Mesothelial cell of epicardium (in vitro differentiated cells): ENCODE measurements at places on chromosomes 11 and 22. TPM values are rescaled to one million over a fixed set of nuclear protein-coding genes. Genes with fewer than 3 reads are reported as not detected.

MRPL49 gene
- total RNA-seq, result 41.3 to 45.3 TPM (median 43.8 TPM) in 3 replicates

NTM gene
- 3.9 to 6.2 TPM (median 5.1 TPM) in 3 replicates for total RNA-seq

SYT7 gene
- 7.6 to 9.4 TPM (median 8.3 TPM) in 3 replicates for total RNA-seq

- no peak overlapping the region for H3K4me3 ChIP-seq
- DNase-seq, result no peak
- H3K27me3 ChIP-seq, result no peaks in the 10 kb centered on the region
- no peak overlapping the region for H3K27ac ChIP-seq
- H3K4me1 ChIP-seq, result peaks cover 1% of the 10 kb centered on the region
- peaks cover 73% of the 10 kb centered on the region for H3K36me3 ChIP-seq
These were observed 60.9 kb downstream of the SYT13 start for GRCh38 chr11:45225277-45225676.

DNA sequence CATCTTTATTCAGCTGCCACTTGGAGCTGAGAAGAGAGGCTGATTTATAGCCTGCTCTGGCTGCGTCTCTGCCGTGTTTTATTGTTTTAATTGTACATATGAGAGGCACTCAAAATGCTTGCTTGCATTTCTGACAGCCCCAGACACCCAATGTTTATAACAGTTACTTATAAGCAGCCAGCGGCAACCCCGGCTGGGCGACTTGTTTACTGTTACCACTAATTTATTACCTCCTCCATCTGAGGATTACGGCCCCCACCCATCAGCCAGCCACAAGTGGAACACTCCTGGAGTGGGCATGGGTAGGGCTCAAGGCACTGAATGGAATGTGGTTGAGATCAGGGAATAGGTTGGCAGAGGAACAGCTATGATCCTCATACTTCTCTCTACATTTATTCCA lies 61.2 kb downstream of the CLPB start:
- no peak overlapping the region for H3K27ac ChIP-seq
- DNase-seq, result no peak
- H3K4me1 ChIP-seq, result peaks cover 25% of the 10 kb centered on the region

GRCh38 chr11:71186806-71187205 lies 65.6 kb downstream of the SHANK2 start:
- no peaks in the 10 kb centered on the region for H3K36me3 ChIP-seq
- no peaks in the 10 kb centered on the region for H3K4me1 ChIP-seq
- H3K4me3 ChIP-seq, result no peak overlapping the region
- DNase-seq, result no peak

- H3K36me3 ChIP-seq, result peaks cover 4% of the 10 kb centered on the region
- H3K27ac ChIP-seq, result no peak overlapping the region
- DNase-seq, result no peak
- no peaks in the 10 kb centered on the region for H3K27me3 ChIP-seq
These were observed 54.1 kb upstream of the SLC36A4 start for GRCh38 chr11:93251922-93252321.

GRCh38 chr11:104198576-104198975 lies 34.6 kb upstream of the PDGFD start:
- no peak for DNase-seq
- no peaks in the 10 kb centered on the region for H3K27me3 ChIP-seq
- peaks cover 21% of the 10 kb centered on the region for H3K4me1 ChIP-seq
- H3K36me3 ChIP-seq, result no peaks in the 10 kb centered on the region
- no peak overlapping the region for H3K4me3 ChIP-seq

- H3K4me1 ChIP-seq, result no peaks in the 10 kb centered on the region
- H3K36me3 ChIP-seq, result no peaks in the 10 kb centered on the region
- no peak overlapping the region for H3K4me3 ChIP-seq
These were observed 58.7 kb downstream of the ZNF280B start for GRCh38 chr22:22449819-22450218.

GRCh38 chr11:92782806-92783205 lies 186.6 kb upstream of the MTNR1B start:
- peaks cover 4% of the 10 kb centered on the region for H3K36me3 ChIP-seq
- H3K27me3 ChIP-seq, result no peaks in the 10 kb centered on the region
- no peaks in the 10 kb centered on the region for H3K4me1 ChIP-seq
- no peak for DNase-seq
- H3K4me3 ChIP-seq, result no peak overlapping the region

GRCh38 chr11:29256580-29256979 lies 760.2 kb downstream of the KCNA4 start:
- no peak overlapping the region for H3K27ac ChIP-seq
- H3K4me1 ChIP-seq, result no peaks in the 10 kb centered on the region
- H3K4me3 ChIP-seq, result no peak overlapping the region
- H3K27me3 ChIP-seq, result peaks cover 4% of the 10 kb centered on the region
